Activated naive CD8-positive, alpha-beta T cell treated with anti-CD3 and anti-CD28 coated beads, Interleukin-2, amount 10 ng/mL, durations not matched to agents 7 days and 5 days (primary cell): ENCODE measurements at places on chromosomes 1 and 21. TPM values are rescaled to one million over a fixed set of nuclear protein-coding genes. Genes with fewer than 3 reads are reported as not detected.
A peak's percentile ranks its signal among the peaks of the same experiment; 100 is the strongest.

C1QB gene
- total RNA-seq: 0.50 TPM

UTS2 gene
- 2.0 TPM for total RNA-seq

KDF1 gene
- total RNA-seq: 1.8 TPM

BLACAT1 gene
- total RNA-seq: 0.51 TPM

RORC gene
- total RNA-seq: 1.2 TPM

ZMYM4 gene
- 29.8 TPM for total RNA-seq

DNA sequence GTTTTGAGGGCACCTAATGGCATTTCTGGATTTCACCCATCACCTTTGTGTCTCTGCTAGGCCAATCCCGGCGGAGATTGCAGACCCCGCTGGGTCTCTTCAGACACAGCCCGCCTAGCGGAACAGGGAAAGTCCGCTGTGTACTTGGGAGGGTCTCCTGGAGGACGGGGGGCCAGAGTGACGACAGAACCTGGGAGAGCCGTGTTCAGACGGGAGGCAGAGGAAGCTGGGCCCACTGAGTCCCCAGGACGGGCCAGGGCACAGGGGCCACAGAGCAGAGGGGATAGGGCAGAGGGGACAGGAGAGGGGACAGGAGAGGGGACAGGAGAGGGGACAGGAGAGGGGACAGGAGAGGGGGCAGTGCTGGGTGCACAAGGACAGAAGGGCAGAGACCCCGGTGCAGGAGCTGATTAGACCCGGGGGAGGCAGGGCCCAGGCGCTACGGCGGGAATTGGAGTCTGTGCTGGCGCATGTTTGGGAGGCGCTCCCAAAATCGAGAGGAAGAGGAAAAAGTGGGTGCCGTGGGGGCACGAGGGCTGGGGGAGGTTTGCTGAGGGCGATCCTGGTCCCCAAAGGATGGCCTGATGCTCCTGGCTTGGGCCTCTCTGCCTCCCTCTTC, 12.7 kb downstream of the TRPM2 start:
- no peak overlapping the region for H3K4me3 ChIP-seq
- H3K27me3 ChIP-seq: no peaks in the 10 kb centered on the region
- H3K36me3 ChIP-seq: peaks cover 33% of the 10 kb centered on the region
- DNase-seq: peak; percentile 17
- no peak overlapping the region for H3K27ac ChIP-seq

GRCh38 chr1:54001591-54001990, 16.4 kb downstream of the LDLRAD1 start:
- DNase-seq: no peak
- H3K4me1 ChIP-seq: no peaks in the 10 kb centered on the region
- H3K27ac ChIP-seq: no peak overlapping the region
- no peak overlapping the region for H3K4me3 ChIP-seq
- H3K36me3 ChIP-seq: no peaks in the 10 kb centered on the region
- H3K27me3 ChIP-seq: peaks cover under 1% of the 10 kb centered on the region

- H3K4me3 ChIP-seq: peak overlapping the region; percentile 12
- DNase-seq: peak; percentile 38
- peak overlapping the region; percentile 52 for H3K27ac ChIP-seq
These were observed 11.6 kb upstream of the KCNJ15 start for GRCh38 chr21:38244885-38245869.

- no peak for DNase-seq
- H3K36me3 ChIP-seq: no peaks in the 10 kb centered on the region
- peak overlapping the region; percentile 32 for H3K4me3 ChIP-seq
- peaks cover 58% of the 10 kb centered on the region for H3K4me1 ChIP-seq
- H3K27ac ChIP-seq: peak overlapping the region; percentile 91
- peaks cover 42% of the 10 kb centered on the region for H3K27me3 ChIP-seq
These were observed 2.1 kb downstream of the PADI1 start for GRCh38 chr1:17207046-17207445.

- H3K27ac ChIP-seq: no peak overlapping the region
- no peaks in the 10 kb centered on the region for H3K4me1 ChIP-seq
- H3K27me3 ChIP-seq: peaks cover 25% of the 10 kb centered on the region
- H3K4me3 ChIP-seq: no peak overlapping the region
- H3K36me3 ChIP-seq: no peaks in the 10 kb centered on the region
These were observed 126.8 kb downstream of the PLXNA2 start for GRCh38 chr1:208117409-208117808.

DNA sequence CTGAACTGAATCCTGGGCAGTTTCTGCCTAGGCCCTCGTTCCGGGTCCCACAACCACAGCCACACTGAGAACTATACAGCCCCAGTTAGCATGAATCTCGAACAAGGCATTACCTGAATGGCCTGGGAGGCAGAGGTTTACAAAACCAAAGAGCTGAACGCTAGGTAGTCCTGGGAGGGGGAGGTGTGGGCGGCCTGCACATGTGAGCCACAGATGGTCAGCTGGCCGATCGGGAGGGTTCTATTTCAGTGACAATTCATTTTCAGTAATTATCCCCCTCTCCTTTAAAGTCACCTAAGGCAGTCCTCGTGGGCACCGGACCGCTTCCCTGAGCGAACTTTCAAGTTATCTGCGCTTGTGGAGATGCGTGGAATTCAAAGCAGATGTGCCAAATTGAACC, 111.9 kb downstream of the GLIS1 start:
- H3K27me3 ChIP-seq: peaks cover 15% of the 10 kb centered on the region
- H3K4me3 ChIP-seq: no peak overlapping the region
- H3K4me1 ChIP-seq: no peaks in the 10 kb centered on the region
- DNase-seq: no peak
- no peak overlapping the region for H3K27ac ChIP-seq
